Activated T-cell treated with anti-CD3 and anti-CD28 coated beads, Interleukin-2, amount 50 U/mL, for 72 hours (primary cell): ENCODE measurements at places on chromosomes 3 and 15. TPM values are rescaled to one million over a fixed set of nuclear protein-coding genes. Genes with fewer than 3 reads are reported as not detected.

The ROPN1B gene
- not detected for total RNA-seq

The SOX2 gene
- total RNA-seq, result not detected

The CP gene
- not detected for total RNA-seq

The GOLGA8F gene
- total RNA-seq, result not detected

The IL5RA gene
- total RNA-seq, result 0.77 TPM

The MORC1 gene
- total RNA-seq, result not detected

The NOX5 gene
- not detected for total RNA-seq

The MAP3K13 gene
- 29.3 TPM for total RNA-seq

- no peak for DNase-seq
Measured at GRCh38 chr3:196219970-196220311, 3.6 kb downstream of the SLC51A start.

GRCh38 chr3:71045212-71045916 lies 538.2 kb downstream of the FOXP1 start:
- DNase-seq, result no peak

- peak; percentile 29 for DNase-seq
Measured at GRCh38 chr15:26260517-26261133, 397.5 kb upstream of the ATP10A start.

GRCh38 chr15:67085237-67085817 lies 19.9 kb downstream of the SMAD3 start:
- peak; percentile 72 for DNase-seq

GRCh38 chr3:141392897-141393734 lies 24.8 kb downstream of the ZBTB38 start:
- DNase-seq, result no peak

DNA sequence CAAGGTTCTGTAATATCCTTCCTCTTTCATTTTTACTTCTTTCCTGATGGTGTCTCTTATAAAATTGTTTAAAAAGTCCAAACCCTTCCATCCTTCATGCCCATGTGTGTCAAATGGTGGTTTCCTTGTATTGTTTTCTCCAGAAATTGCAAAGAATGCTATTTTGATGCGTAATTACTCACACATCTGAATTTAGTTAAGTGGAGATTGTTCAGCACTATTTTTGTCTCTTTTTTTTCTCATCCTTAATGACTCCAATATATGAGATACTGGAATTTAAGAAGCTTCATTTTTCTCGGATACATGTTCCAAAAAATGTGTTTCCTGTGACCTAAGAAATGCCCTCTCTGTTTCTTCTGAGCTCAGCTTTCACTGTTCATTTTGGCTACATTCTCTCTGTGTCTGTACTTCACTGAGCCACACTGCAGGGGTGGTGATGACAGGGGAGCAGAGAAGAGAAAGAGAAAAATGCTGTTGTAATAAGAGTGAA lies 799.8 kb downstream of the DIPK2A start:
- no peak for DNase-seq

- peak; percentile 17 for DNase-seq
Measured at GRCh38 chr3:160754371-160754854, 1.6 kb upstream of the PPM1L start.
